Cardiac fibroblast (primary cell): ENCODE measurements at places on chromosomes 6 and 20.
A peak's percentile ranks its signal among the peaks of the same experiment; 100 is the strongest.

GRCh38 chr6:34332251-34333198, 59.9 kb downstream of the NUDT3 start:
- no peak for DNase-seq

DNA sequence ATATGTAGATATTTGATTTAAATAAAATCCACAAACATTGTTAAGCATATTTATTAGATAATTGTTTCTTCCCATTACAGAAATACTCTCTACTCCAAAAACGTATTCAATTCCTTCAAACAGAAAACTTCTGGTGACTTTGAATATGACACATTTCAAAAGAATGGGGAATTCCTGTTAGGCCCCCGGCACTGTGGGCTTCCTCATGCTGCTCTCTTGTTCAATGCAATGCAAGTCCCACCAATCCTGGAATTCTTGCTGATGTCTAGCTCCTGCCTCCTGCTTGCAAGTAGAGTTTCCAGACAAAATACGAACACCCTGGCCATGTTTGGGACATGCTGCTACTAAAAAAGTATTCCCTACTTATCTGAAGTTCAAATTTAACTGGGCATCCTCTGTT, 544.1 kb downstream of the QKI start:
- no peak for DNase-seq

DNA sequence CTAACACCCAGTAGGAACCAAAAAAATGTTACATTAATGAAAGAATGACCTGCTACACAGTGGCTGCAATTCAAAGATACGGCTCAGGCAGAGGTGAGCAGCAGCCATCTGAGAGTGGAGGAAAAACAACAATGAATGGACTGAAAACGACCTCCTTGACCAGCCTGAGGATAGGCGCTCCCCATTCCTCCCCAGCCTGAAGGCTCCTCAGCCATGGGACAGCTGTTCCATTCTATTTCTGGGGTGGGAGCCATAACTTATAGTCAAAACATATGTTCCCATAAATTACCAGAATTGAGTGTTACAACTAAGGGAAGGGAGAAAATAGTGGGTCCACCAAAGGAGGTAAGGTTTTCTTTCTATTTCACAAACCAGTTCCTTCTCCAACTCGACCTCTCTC, 27.2 kb downstream of the FYN start:
- DNase-seq = no peak

- DNase-seq = peak; percentile 19
Measured at GRCh38 chr6:46476301-46476700, 14.9 kb downstream of the RCAN2 start.

DNA sequence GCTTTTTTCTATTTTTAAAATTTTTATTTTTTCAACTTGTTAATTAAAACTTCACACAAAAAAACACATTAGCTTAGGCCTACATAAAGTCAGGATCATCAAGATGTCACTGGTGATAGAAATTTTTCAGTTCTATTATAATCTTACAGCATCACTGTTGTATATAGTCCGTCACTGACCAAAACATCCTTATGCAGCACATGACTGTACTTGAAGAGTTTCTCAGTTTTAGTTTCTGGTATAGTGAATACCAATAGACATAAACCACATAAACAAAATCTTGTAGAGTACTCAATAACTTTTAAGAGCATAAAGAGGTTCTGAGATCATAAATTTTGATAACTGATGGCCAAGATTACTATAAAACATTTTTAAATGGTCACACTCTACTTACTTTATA, 71.8 kb downstream of the ASCC3 start:
- DNase-seq = no peak

- no peak for DNase-seq
Measured at GRCh38 chr6:129710450-129711270, 683 bp upstream of the ARHGAP18 start.

DNA sequence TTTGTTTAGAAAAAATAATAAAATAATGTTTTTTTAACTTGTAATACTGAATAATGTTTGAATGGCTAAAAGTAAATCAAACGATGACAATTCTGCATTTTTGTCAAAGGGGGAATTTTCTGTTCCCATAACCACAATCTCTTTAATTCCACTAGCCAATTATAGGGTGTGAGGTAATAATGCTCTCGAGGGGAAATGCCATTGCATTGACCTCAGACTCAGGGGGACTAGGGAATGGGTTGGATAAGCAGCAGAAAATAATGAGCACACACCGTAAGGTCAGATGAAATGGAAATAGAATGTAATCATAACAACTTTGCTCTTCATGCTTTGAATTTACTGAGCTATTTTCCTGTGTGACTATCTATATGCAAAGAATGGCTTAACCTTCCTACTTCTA, 584.7 kb downstream of the RFPL4B start:
- peak; percentile 71 for DNase-seq

GRCh38 chr6:56188429-56188828, 59.0 kb downstream of the COL21A1 start:
- DNase-seq = no peak

GRCh38 chr20:20439602-20440190, 71.8 kb downstream of the INSM1 start:
- no peak for DNase-seq

- no peak for DNase-seq
Measured at GRCh38 chr6:99611148-99611547, 4.5 kb downstream of the PRDM13 start.

DNA sequence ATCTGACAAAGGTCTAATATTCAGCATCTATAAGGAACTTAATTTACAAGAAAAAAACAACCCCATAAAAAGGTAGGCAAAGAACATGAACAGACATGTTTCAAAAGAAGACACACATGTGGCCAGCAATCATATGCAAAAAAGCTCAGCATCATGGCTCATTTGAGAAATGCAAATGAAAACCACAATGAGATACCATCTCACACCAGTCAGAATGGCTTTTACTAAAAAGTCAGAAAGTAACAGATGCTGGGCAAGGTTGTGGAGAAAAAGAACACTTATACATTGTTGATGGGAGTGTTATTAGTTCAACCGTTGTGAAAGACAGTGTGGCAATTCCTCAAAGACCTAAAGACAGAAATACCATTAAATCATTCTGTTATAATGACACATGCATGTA, 289.9 kb upstream of the MMS22L start:
- no peak for DNase-seq
